Skeletal muscle tissue (tissue), 5 donors: ENCODE measurements at places on chromosomes 6 and 20. TPM values are rescaled to one million over a fixed set of nuclear protein-coding genes. Genes with fewer than 3 reads are reported as not detected.

DDX39B gene
- 436 TPM for total RNA-seq

BTN1A1 gene
- total RNA-seq = not detected

PNPLA1 gene
- total RNA-seq = not detected

SAMD10 gene
- 1.0 TPM for total RNA-seq

OOEP gene
- total RNA-seq = not detected

IL17F gene
- not detected for total RNA-seq

POFUT1 gene
- total RNA-seq = 20.4 TPM

SOX18 gene
- total RNA-seq = 3.7 TPM

CST4 gene
- not detected for total RNA-seq

SLC26A8 gene
- under 0.01 TPM for total RNA-seq

LPA gene
- not detected for total RNA-seq

TP53TG5 gene
- not detected for total RNA-seq

NTSR1 gene
- total RNA-seq = under 0.01 TPM

EXOC2 gene
- 26.6 TPM for total RNA-seq

PNLDC1 gene
- total RNA-seq = not detected
